ENCODE measurements at places on chromosomes 4 and X.

GRCh38 chr4:157151711-157152110, 68.8 kb upstream of the GRIA2 start:
- DNase-seq, result no peak

DNA sequence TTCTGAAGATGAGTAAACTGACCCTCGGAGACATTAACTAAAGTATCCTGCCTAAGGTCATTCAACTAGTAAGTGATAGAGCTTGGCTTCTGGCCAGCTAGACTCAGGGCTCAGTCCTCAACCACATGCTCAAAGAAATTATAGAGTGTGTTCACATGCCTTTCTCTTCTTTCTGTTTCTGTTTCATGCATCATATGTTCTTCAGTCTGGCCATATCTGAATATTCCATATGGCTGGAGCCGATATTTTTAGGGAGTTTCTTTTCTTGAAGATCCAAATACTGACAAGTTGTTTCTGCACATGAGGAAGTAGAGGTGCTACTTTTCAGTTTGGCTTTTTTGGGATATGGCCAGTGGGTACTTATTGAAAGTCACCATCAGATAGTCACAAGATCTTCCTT, 44.9 kb downstream of the MMRN1 start:
- DNase-seq, result no peak

- no peak for DNase-seq
Observed at GRCh38 chr4:149572716-149573115, 242.9 kb downstream of the IQCM start.

DNA sequence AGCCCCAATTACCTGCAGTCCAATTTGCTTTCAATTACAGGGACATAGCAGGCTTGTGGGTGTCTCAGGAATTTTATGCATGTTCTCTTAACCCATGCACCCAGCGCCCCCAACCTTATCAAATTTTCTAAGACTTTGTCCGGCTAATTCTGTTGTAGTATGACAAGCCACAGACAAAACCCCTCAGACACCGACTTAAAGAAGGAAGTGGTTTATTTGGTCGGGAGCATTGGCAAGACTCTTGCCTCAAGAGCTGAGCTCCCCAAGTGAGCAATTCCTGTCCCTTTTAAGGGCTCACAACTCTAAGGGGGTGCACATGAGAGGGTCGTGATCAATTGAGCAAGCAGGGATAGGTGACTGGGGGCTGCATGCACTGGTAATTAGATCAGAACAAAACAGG, 28.7 kb upstream of the IL9R start:
- no peak for DNase-seq

DNA sequence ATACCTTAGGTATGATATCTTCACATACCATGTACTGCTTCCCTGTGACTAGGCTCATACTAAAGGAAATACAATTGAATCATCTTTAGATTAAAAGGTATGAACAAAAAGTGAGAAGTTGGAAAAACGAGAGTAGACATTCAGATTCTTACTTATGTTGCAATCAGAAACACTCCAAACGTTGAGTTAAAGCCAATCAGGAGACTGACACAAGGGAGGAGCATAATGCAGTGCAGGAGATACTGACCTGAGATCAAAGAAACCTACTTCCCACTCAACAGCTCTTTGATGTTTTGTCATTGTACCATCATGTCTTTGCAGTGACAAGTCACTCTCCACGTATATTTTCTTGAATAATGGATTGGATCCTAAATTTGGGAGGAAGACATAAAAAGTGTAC, 8.9 kb upstream of the PCDH18 start:
- no peak for DNase-seq
